ENCODE measurements at places on chromosomes 5 and 9. TPM values are rescaled to one million over a fixed set of nuclear protein-coding genes. Genes with fewer than 3 reads are reported as not detected.

Gene MVB12B
- 52.6 TPM for total RNA-seq

Gene PCDHB10
- total RNA-seq = 1.6 TPM

Gene FOXD4L3
- not detected for total RNA-seq

Gene IFNK
- total RNA-seq = not detected

DNA sequence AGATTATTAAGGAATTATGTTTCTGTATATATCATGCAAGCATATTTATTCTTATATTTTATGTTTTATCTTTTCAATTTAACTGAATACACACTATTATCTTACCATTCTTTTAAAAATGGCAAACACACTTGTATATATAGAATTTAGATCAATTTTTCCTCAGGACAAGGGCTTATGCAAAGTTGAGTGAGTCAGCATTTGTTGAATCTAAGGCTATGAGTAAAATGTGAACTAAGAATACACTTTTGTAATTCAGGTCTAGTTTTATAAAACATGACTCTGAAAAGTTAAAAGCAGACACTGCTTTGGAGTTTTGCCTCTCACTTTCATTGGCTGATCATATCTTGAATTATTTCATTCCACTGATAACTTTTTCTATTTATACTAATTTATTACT is 127.8 kb downstream of the FOCAD start:
- DNase-seq = no peak
- H3K27me3 ChIP-seq = no peaks in the 10 kb centered on the region
- no peak overlapping the region for H3K4me3 ChIP-seq
- no peaks in the 10 kb centered on the region for H3K4me1 ChIP-seq
- no peaks in the 10 kb centered on the region for H3K36me3 ChIP-seq

DNA sequence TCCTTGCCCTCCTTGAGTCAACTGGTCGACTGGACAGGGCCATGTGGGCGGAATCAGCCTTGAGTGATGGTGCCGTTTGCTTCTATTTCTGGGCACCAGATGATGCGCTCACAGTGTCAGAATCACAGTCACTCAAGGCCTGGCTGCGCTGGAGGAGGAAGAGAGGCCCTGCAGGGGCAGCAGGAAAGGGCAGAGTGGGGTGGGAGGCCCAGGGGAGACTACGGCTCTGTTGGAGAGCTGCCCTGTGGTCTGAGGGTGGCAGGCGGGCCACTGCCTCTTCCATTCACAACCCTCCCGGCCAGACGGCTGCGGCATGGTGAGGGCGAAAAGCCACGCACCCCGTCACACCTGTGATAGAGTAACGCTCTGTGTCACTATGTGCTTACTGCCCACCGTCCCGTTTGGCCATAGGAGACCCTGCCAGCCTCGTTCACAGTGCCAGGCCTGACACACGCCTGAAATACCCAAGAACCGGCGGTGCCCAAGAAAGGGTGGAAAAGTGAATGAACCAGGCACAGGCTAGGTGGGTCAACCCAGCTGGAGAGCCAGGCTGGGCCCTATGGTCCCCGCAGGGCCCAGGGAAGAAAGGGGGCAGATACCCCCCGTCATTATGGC is 9.9 kb downstream of the PLPP7 start:
- DNase-seq = peak; percentile 38
- H3K4me1 ChIP-seq = no peaks in the 10 kb centered on the region
- H3K27ac ChIP-seq = no peak overlapping the region
- H3K36me3 ChIP-seq = no peaks in the 10 kb centered on the region

DNA sequence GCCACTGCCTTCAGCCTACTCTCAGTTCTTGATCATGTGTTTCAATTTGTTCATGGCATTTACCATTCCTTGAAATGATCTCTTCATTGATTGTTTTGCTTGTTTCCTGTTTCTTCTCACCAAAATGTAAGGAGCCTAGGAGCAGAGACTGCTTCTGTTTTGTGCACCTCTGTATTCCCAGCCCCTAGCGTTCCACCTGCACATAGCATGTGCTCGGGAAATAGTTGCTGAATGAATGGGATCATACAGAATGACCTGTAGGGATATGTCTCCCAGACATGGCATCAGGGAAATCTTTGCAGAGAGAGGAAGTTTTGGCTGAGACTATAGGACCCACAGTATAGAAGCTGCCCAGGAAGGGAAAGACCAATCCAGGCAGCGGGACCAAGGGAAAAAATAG is 6.2 kb upstream of the CERCAM start:
- H3K4me3 ChIP-seq = no peak overlapping the region
- H3K27me3 ChIP-seq = no peaks in the 10 kb centered on the region
- DNase-seq = no peak
- no peaks in the 10 kb centered on the region for H3K36me3 ChIP-seq

DNA sequence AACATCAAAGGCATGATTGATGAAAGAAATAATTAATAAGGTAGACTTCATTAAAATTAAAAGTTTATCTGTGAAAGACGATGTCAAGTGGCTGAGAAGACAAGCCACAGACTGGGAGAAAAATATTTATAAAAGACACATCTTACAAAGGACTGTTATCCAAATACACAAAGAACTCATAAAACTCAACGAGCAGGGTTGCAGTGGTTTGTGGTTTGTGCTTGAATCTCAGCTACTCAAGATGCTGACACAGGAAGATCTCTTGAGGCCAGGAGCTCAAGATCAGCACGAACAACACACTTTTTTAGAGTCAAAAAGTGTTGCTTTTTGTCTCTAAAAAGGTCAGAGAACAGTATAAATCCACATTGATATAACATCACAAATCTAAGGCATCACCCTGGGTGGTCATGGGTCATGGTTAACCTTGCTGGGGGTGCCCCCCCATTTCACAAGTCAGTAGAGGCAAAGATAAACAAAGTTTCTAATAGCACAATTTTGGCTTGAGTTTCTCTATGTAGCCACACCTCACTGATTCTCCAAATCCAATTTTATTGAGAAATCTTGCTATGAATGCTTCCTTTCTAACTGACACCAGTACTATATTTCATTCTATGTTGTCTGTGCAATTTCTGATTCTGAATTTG is 342.9 kb upstream of the RPS23 start:
- DNase-seq = no peak
- H3K27me3 ChIP-seq = no peaks in the 10 kb centered on the region
- H3K4me1 ChIP-seq = no peaks in the 10 kb centered on the region
- no peaks in the 10 kb centered on the region for H3K36me3 ChIP-seq
- no peak overlapping the region for H3K27ac ChIP-seq

DNA sequence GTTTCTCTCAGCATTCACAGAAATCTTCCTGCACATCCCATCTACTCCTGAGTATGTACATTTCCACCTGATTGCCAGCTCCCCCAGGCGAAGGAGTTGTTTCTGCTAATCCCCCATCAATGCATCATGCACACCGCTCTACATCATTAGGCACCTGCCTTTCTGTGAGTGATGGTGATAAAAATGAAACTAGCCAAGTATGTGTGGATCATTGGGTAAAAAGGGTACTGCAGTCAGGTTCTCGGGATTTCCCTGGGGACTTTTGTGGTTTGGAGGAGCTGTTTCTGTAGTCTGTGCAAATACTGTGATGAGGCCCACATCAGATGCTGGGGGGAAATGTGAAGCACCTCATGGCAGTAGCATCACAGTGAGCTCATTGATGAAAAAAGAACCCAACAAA is 30.4 kb downstream of the CAMK4 start:
- no peaks in the 10 kb centered on the region for H3K36me3 ChIP-seq
- DNase-seq = no peak
- no peak overlapping the region for H3K4me3 ChIP-seq
- H3K4me1 ChIP-seq = no peaks in the 10 kb centered on the region

DNA sequence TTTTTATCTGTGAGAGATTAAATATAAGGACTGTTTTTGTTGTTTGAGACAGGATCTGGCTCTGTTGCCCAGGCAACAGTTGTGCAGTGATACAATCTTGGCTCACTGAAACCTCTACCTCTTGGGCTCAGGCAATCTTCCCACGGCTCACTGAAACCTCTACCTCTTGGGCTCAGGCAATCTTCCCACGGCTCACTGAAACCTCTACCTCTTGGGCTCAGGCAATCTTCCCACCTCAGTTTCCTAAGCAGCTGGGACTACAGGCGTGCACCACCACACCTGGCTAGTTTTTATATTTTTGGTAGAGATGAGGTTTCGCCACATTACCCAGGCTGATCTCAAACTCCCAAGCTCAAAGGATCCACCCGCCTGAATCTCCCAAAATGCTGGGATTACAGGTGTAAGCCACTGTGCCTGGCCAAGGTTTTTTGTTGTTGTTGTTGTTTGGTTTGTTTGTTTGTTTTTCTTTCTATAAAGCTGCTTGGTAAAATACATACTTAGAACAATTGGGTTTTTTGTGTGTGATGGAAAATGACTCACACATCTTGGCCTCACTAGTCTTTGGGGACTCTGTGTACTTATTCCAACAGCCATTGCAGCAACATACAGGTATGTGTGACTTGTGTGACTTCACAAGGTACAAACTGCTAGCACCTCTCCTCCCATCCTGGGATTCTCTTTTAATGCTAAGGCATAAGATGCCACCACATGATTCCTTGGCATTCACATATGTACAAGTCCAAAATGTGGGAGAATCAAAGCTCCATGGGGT is 36.5 kb upstream of the RASA1 start:
- no peak overlapping the region for H3K27ac ChIP-seq
- H3K4me3 ChIP-seq = no peak overlapping the region
- no peaks in the 10 kb centered on the region for H3K4me1 ChIP-seq

- no peaks in the 10 kb centered on the region for H3K4me1 ChIP-seq
- H3K4me3 ChIP-seq = no peak overlapping the region
- H3K27ac ChIP-seq = no peak overlapping the region
- DNase-seq = no peak
- H3K27me3 ChIP-seq = no peaks in the 10 kb centered on the region
- no peaks in the 10 kb centered on the region for H3K36me3 ChIP-seq
Observed at GRCh38 chr5:120988941-120989340, 524.8 kb downstream of the PRR16 start.

DNA sequence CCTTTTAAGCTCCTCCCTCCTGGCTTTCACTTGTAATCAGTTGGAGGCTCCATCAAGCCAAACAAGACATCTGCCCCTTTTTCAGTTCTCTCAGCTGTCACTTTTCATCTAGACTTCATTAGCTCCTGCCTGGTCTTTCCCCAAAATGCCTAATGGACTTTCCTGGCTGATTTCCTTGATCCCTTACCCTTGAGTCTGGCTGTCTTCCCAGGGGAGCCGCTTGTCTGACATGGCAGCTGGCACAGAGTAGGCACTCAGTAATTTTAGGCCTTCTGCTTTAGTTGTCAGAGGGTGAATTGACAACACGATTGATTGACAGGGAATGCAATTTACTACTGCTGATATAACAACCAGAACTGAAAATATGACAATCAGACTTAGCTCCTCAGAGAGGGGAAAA is 2.1 kb downstream of the C9orf153 start:
- H3K27me3 ChIP-seq = no peaks in the 10 kb centered on the region
- H3K4me1 ChIP-seq = no peaks in the 10 kb centered on the region
- H3K4me3 ChIP-seq = no peak overlapping the region
- H3K36me3 ChIP-seq = no peaks in the 10 kb centered on the region

All from upper lobe of left lung (tissue), 6 donors.